ENCODE measurements at places on chromosomes 5 and 9.

DNA sequence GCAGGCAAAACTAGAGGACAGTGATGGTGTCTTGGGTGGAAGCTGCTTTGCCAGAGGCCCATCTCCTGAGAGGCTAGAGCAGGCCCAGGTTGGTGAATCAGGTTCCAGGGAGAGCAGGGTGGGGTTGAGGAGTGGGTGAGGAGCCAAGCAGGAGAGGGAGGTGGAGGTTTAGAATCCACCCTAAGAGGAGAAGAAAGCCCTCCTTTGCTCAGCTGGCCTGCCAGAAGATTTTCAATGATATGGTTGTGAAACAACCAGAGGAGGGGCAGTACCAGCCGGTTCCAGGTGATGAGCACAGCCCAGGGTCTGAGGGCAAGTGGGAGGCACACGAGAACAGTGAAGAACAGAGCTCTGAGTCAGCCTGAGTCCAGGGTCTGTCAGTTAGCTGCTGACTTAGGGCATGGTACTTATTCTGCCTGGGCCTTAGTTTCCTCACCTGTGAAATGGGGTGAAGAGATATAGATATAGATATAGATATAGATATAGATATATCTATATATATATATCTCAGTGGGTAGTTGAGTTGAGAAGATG lies 17.8 kb downstream of the PPARGC1B start:
- DNase-seq, result no peak

DNA sequence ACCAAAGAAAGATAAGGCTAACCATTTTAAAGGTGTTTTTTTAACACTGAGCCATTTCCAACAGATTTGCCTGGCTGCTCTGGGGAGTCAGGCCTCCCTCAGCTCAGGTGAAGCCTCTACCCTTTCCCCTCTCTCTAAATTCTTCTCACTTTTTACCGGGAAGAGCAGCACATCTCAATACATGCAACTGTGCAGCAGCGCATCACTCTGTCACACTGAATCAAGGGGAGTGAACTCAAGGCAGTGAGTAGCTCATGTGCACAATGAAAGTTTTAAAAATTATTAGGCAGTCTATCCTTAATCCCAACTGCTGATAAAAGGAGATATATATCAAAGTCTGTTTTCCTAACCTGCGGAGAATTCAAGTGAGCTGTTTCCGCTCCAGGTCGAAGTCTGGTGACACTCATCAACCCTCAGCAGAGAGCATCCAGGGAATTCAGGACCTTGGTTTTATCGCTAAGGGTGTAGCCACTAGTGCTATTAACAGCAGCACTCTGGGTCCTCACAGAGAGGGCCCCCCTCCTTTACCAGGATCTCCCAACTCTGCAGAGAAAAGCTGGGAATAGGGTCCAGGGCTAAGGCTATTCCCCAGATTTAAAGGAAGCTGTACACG lies 1.0 kb downstream of the CEMIP2 start:
- no peak for DNase-seq

- DNase-seq, result no peak
Measured at GRCh38 chr5:143554187-143554717, 150.8 kb upstream of the NR3C1 start.

- no peak for DNase-seq
Measured at GRCh38 chr9:89634995-89635742, 30.4 kb downstream of the GADD45G start.

DNA sequence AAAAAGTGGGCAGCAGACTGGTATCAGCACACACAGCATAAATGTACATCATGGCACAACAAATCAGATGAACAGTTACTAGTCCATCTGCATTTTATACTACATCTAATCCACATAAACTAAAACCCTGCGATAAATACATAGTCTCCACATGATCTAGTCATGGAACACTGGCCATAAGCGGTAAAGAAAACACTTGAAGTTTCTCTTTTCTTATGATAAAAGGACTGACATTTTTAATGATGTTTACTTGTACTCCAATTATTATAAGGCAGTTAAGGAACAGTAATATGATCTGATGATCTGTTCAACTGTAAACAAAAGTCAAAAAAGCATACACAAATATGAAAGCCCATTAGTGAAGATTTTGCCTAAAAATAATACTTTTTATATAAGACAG lies 112.5 kb downstream of the MPDZ start:
- DNase-seq, result no peak

DNA sequence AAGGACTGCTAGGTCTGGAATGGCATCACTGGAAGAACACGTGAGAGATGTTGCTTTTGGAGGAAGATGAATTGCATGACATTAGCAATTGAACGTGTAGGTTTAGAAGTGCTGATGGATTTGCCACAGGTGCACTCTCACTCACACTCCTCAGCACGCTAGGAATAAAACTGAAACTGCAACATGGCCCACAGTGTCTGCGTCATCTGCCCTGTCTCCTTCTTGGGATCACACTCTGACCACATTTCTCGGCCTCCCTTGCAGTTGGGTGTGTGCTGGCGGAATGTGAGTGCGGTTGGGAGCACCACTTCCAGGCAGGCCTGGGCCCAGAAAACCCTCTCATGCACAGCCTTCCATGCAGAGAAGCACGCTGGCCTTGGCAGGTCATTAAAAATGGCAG lies 152.8 kb upstream of the LHFPL2 start:
- DNase-seq, result no peak

DNA sequence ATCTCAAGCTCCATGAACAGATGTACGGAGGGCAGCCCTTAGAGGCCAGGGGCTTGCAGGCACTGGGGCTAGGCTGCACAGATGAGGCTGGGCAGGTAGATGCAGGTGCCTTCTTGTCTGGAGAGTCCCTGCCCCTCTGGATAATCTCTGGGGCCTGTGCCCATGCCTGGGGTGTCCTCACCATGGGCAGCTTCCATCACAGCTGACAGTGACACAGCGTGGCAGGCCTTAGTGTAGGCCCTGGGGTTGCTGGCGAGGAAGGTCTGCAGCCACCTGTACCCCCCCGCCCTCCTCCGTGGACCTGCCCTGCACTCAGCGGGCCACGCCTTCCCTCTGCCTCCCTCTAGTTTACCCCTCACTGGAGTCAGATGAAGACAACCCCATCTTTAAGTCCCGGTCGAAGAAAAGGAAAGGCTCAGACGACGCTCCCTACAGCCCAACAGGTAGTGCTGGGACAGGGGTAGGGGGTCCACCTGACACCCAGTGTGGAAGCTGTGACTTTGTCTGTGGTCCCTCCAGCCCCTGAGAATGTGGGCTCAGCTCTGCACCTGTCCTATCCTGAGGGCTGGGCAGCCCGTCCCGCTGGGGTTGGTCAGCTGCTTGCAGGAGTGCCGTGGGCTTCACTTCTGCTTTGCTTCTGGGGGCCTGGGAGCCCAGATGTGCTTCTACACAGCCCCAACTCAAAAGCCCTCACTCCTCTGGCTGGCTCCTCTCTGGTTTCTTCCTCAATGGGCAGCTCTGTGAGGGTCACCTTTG lies 98.4 kb downstream of the PHF2 start:
- no peak for DNase-seq

GRCh38 chr5:127863161-127863560 lies 160.0 kb downstream of the CCDC192 start:
- DNase-seq, result no peak

DNA sequence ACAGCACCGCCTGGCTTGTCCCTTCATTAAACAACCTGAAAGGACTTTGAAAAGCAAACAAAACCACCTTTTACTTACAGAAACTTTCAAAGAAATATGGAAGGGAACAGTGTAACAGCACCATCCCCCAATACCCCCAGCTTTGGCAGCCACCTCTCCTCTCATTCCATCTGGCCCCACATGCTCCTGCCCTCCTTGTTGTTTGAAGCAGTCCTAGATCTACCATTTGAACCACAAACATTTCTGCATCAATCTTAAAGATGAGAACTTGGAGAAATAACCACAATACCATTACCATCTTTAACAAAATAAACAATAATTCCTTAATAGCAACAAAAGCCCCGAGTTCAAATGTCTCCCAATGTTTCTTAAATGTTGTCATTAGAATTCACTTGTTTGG lies 17.8 kb upstream of the COL15A1 start:
- DNase-seq, result no peak

GRCh38 chr5:143147383-143147782 lies 256.1 kb downstream of the NR3C1 start:
- no peak for DNase-seq

GRCh38 chr5:159779481-159779880 lies 136.8 kb upstream of the ADRA1B start:
- no peak for DNase-seq

DNA sequence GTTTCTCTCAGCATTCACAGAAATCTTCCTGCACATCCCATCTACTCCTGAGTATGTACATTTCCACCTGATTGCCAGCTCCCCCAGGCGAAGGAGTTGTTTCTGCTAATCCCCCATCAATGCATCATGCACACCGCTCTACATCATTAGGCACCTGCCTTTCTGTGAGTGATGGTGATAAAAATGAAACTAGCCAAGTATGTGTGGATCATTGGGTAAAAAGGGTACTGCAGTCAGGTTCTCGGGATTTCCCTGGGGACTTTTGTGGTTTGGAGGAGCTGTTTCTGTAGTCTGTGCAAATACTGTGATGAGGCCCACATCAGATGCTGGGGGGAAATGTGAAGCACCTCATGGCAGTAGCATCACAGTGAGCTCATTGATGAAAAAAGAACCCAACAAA lies 30.4 kb downstream of the CAMK4 start:
- DNase-seq, result peak; percentile 4

DNA sequence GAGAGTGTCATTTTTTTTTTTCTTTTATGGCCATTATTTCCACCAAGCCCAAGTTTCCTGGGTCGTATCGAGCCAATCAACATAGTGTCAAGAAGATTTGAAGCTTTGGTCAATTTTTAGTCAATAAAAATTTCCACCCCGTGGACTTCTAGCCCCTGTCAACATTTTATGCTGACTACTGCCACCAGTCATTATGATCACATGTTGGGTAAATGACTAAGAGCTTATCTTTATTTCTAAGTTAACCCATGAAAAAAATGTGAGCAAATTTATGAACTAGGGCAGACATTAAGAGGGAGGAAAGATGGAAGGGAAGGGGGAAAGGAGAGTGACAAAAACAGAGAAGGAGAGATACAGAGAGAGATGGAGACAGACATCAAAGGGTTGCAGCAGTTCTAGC lies 143.5 kb upstream of the ALDH1B1 start:
- DNase-seq, result no peak

DNA sequence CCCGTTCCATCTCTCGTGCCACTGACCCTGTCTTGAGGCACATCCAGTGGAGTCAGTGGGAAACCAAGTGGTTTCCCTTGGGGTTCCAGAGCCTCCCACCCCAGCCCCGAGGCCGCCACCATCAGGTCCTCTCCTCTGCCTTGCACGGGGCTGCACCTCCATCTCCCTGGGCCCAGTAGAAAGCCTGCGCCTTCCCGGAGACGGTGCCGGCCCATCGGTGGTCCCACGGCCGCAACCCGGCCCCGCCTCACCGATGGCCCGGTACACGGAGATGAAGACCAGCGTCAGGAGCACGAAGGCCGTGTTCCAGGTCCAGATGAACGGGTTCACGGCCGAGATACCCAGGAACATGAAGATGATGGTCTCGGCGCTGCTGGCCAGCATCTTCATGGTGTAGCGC lies 40.0 kb downstream of the EXOC3 start:
- DNase-seq, result no peak

GRCh38 chr5:8094304-8094703 lies 225.4 kb downstream of the MTRR start:
- DNase-seq, result no peak

DNA sequence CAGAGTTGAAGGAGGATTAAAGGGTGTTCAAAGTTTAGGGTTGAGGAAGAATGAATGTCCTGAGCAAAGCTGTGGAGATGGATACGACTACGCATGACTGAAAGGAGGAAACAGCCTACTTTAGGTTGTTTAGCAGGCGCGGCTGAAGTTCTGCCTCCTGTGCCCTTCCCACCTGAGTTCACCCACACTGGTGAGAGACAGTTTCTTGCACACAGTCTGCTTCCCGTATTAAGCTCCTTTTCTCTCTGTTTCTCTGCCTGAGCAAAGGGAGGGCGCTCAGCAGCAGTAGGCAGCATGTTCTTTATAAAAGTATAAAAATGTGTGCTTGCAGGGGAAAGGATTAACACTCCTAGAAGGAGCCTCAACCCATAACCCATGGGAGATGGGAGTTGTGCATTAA lies 224.0 kb upstream of the SMARCA2 start:
- no peak for DNase-seq

GRCh38 chr5:98767581-98767980 lies 5.9 kb upstream of the RGMB start:
- no peak for DNase-seq

DNA sequence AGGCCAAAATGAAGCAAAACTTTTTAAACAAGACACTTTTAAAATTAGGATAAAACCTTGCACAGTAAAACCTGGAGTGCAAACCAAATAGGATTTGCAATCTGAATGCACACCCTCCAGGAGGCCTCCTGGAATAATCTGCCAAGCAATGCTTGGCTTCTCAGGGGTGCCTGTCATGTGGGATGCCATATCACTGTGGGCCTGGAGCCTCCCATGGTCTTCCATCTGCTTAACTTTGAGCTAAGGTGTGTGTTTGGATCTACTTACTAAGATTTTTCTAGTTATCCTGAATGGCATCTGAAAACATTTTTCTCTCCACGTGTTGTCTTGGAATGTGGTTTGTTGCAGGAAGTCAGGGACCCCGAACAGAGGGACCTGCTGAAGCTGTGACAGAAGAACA lies 52.1 kb downstream of the RGS7BP start:
- no peak for DNase-seq

DNA sequence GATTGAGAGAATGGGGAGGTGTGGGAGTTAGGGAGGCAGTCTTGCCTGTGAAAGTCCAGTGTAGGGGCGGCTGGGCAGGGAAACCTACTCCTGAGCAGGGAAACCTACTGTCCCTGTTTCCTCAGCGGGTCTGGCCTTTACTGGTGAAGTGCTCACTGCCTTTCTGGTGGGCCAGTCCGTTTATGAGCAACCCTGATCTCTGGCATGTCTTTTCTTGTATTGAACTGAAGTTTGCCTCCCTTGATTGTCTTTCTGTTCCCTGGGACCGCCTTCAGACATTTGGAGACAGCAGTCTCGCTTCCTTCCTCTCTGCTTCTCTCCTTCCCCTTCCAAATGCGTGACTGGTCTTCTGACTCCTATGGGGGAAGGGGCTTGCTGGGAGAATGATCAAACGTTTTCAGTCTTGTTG lies 2.9 kb downstream of the SNX18 start:
- no peak for DNase-seq

Measured in stimulated activated CD8-positive, alpha-beta memory T cell treated with anti-CD3 and anti-CD28 coated beads, Interleukin-2, amount 100 ng/mL, for 1 hour (primary cell).